ENCODE measurements at places on chromosomes 13 and 19.
A peak's percentile ranks its signal among the peaks of the same experiment; 100 is the strongest.

DNA sequence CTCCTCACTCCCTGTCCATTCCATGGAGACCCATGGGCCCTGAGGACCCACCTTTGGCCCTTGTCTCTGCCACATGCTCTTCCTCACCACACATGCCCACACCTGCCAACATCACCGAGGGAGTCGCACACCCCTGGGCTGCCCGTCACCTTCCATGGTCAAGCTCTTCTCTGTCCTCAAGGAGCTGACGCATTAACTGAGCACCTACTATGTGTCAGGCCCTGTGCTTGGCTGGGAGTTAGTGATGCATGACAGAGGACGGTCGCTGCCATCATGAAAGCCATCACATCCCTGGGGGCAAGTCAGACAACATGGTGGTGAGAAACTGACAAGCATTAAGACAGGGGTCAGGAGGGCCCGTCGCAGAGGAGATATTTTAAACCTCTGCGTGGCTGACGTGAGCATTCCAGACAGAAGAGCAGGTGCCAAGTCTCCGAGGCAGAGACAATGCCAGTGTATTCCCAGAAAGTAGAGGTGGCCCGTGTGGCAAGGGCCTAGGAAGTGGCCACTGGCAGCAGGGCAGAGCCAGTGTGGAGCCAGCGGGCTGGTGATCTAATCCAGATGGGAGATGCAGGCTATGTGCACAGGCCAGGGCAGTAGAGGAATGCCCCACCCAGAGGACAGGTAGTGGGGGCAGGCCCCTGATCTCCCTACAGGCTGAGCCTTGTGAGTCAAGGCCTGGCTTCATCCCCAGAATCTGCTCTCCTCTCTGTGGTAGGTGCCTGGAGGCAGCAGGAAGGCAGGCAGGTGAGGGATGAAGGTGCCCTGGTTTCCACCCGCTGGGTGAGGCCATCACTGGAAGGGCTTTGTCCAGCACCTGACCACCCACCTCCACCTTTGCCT lies 21.2 kb downstream of the ELAVL1 start:
- no peak for DNase-seq

DNA sequence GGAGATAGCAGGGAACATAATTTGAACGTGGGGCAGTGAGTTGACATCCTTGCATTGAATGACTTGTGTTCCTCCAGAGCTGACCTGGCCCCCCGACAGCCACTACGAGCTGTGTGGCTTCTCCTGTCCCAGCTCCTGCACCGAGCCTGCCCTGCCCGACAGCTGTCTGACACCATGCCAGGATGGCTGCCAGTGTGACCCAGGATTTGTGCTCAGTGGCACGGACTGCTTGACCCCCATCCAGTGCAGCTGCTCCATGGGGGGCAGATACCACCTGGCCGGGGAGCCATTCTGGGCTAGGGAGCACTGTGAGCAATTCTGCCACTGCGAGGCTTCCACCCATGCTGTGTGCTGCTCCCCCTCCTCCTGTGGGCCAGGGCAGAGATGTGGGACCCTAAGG lies 29.2 kb upstream of the FXYD3 start:
- DNase-seq = no peak

GRCh38 chr13:43021926-43022670 lies 1.3 kb upstream of the DNAJC15 start:
- DNase-seq = no peak

DNA sequence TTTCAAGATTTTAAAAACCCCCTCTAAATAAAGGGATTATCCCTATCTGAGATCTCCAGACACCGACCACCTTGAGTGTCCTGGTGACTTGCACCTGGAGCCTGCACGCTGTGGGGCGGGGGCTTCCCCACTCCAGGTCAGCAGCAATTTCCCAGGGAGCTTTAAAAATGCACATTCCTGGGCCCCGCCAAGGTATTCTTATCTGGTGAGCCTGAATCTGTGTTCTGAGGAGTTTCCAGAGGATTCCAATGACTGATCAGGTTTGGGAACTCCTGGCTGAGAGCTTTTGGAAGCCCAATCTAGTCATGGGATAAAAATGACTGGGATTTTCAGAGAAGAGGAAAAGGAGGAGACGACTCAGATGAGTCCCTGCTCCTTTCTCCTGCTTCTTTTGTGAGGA lies 66.1 kb downstream of the FGF9 start:
- no peak for DNase-seq

DNA sequence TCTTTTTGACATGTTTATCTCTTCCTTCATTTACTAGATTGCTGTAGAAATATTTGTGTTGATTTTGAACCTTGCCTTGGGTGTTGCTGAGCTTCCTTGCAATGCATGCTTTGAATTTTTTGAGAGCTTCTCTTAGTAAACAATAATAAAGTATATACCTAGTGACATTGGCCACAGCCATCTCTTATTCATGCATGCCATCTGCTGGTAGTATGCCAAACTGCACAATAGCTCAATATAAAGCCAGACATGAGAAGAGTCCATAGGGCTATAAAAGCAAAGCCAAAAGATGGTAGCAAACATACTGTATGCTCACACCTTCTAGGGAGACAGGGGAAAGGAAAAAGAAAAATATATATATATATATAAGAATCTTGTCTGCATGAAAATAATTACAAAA lies 18.9 kb upstream of the ZSCAN5A start:
- no peak for DNase-seq

GRCh38 chr19:51686171-51686570 lies 7.0 kb upstream of the SPACA6 start:
- no peak for DNase-seq

DNA sequence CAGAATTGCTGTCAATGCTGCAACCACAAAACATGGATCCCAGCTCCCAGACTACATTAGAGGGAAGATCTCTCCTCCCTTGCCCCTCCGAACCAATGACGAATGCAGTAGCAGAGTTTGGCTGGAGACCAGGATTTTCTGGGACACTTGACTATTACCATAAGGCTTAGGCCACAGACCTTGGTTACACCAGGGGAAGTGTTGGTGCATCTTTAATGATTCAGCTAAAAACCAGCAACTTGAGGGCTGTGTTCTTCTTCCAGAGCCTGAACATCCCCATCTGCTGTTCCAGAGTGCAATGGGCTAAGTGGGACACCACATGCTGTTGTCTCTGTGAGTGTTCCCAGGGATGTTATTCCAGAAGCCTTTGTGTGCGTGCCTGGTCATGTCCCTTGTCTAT lies 528.2 kb downstream of the LMO7 start:
- no peak for DNase-seq

- no peak for DNase-seq
These were observed 7.1 kb downstream of the PCDH9 start for GRCh38 chr13:67223024-67223423.

- no peak for DNase-seq
These were observed 56.4 kb downstream of the KLF12 start for GRCh38 chr13:74077792-74078191.

- peak; percentile 91 for DNase-seq
These were observed at the start of gene FAM174C for GRCh38 chr19:1275260-1275975. TSS of gene FAM174C (plus strand) at chr19:1275530. CDS start at chr19:1275550, 20 bp downstream.

DNA sequence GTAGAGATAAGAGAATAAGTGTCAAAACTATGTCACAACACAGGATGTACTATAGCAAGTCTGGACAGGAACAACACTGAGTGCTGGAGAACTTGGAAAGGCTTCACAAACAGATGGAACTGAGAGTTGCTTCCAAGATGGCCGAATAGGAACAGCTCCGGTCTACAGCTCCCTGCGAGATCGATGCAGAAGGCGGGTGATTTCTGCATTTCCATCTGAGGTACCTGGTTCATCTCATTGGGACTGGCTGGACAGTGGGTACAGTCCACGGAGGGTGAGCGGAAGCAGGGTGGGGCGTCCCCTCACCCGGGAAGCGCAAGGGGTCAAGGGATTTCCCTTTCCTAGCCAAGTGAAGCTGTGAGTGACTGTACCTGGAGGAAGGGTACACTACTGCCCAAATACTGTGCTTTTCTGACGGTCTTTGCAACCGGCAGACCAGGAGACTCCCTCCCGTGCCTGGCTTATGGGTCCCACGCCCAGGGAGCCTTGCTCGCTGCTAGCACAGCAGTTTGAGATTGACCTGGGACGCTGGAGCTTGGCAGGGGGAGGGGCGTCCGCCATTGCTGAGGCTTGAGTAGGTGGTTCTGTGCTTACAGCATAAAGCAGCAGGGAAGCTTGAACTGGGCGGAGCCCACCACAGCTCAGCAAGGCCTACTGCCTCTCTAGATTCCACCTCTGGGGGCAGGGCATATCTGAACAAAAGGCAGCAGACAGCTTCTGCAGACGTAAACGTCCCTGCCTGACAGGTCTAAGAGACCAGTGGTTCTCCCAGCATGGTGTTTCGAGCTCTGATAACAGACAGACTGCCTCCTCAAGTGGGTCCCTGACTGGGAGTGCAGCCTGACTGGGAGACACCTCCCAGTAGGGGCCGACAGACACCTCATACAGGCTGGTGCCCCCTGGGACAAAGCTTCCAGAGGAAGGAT lies 46.0 kb downstream of the USP12 start:
- DNase-seq = no peak

DNA sequence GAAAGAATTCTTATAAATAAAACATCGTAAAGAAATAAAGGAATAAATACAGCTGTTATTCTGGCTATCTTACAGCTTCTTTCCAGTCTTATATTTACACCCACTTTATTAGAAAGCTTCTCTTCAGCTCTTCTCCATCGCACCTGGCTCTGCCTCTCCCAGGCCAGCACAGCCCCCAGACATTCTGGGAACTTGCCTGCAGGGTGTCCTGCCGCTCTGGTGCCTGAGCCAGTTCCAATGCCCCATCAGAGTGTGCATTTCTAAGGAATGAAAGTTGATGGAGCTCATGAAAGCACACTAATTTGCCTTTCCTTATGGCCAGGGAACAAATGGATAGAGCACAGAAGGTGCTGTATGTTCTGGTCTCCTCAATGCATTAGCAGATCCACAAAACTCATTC lies 68.7 kb downstream of the MIPEP start:
- DNase-seq = no peak

DNA sequence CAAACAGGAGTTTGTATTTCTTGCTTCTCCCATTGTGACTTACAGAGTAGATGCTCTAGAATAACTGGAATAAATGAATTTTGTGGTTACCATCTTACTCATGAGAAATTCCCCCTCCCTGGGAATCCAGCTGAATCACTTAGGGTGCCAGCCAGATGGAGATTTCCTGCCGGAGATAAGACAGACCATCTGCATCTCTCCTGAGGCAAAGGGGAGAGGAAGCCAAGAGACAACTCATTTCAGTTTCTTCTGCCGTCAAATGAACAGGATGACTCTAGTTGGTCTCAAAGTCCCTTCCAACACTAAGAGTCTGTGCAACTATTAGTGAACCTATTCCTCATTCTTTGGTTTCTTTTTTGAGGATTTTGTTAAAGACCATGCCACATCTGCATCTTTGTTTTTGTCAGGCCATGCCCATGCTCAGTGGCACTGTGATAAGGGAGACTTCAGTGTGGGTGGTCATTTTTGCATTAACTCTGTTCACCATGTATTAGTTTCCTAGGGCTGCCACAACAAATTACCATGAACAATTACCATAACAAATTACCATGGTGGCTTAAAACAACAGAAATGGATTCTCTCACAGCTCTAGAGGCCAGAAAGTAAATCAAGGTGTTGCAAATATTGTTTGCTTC lies 112.8 kb downstream of the NDFIP2 start:
- DNase-seq = no peak

DNA sequence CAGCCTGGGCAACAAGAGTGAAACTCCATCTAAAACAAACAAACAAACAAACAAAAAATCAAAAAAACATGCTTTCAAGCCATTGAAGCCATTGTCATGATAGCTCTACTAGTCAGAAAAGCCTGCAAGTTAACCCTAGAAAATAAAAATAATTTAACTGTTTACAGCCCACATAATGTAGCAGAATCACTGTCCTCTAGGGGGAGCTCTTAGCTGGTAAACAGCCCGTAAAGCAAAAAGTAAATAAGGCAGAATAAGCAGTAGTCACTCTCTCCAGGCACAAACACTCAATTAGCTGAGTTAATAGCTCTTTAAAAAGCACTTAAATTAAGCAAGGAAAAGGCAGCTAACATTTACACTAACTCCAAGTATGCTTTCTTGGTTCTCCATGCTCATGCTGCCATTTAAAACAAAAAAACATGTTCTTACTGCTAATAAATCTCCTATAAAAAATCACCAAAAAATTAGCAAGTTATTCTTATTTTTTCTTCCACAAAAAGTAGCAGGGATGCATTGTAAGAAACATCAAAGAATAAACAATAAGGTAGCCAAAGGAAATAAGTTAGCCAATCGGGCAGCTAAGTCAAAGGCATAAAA lies 11.3 kb downstream of the LILRB4 start:
- DNase-seq = no peak

DNA sequence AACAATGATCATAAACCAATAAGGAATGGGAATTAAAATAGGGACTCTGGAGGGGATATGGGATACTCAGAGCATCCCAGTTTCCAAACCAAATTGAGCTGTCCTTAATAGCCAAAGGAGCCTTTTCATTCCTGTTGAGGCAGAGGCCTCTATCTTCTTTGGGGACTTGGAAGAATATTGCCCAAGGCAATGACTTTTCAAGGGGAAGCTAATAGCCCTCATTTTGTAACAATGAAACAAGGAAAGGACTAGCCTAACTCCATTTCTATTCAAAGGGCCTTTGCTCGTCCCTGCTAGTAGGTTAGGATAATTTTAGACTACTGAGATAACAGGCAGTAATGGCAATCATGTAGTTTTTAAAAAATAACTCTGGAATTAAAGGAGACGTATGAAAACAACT lies 789.8 kb upstream of the SLITRK5 start:
- DNase-seq = no peak

DNA sequence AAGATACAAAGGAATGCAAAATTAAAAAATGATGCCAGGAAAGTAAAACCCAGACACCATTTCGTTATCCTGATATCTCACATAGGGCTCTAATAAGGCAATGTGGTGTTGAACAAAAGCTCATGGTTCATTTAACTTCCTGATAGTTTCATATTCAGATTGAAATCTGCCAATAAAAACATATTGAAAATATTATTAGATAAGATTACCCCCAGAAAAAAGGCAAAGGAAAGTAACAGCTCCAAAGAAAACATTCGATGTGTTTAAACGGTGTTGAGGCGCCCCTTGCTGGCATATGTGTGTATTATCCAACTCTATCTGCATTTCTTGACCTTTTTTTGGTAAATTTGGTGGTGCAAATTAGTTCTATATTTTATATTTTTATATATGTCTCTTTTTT lies 75.9 kb downstream of the ESD start:
- no peak for DNase-seq

GRCh38 chr19:20385061-20385460 lies 180.5 kb downstream of the ZNF737 start:
- DNase-seq = no peak

GRCh38 chr13:26680123-26680450 lies 80.5 kb downstream of the GPR12 start:
- DNase-seq = no peak

- no peak for DNase-seq
These were observed 4.6 kb upstream of the SCEL start for GRCh38 chr13:77530875-77531274.

- DNase-seq = no peak
These were observed 21.4 kb downstream of the ZNF44 start for GRCh38 chr19:12272980-12273901.

- no peak for DNase-seq
These were observed 12.2 kb downstream of the FPR3 start for GRCh38 chr19:51807111-51807701.

- DNase-seq = no peak
These were observed 20.3 kb downstream of the FLT1 start for GRCh38 chr13:28474491-28475134.
